ENCODE measurements at places on chromosomes 6 and 20.

DNA sequence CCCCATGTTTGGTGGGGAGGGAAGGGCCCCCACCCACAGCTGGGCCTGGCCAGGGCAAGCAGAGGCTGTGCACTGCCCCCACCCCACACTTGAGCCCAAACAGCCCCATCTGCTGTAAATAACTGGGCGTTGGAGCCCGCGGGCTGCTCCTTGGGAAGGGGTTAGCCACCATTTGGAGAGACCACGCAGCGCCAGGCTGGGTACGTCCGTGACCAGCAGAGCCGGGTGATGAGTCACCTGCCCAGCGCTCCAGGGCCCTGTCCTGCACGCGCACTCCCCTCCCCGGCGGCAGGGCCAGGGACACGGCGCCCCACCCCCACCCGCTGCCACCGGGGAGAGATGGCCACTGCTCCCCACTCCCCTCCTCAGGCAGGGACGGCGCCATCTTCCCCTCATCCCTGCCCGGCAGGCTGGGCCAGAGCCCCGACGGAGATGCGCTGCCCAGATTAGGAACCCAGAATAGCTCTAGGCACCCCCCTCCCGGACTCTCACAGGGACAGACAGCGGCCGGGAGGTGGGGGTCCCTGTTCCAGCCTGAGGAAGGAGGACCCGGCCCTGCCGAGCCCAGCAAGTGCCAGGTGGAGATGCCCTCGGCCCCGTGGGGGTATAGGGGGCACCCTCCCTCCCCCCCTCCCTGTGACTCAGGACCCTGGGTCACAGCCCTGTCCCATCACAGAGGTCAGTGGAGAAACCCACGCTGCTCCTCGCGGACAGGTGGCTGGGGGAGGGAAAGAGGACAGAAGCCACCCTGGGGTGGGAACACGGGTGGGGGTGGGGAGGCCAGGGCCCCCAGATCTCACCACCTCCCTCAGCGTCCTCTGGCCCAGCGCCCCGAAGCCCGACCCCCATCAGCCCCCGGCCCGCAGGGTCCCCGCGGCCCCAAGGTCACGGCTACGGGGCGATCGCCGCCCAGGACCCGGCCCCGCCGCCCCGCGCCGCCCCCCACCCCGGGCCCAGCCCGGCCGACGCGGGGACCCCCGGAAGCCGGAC, 642 bp downstream of the EEF1A2 start:
- peak; percentile 16 for DNase-seq

DNA sequence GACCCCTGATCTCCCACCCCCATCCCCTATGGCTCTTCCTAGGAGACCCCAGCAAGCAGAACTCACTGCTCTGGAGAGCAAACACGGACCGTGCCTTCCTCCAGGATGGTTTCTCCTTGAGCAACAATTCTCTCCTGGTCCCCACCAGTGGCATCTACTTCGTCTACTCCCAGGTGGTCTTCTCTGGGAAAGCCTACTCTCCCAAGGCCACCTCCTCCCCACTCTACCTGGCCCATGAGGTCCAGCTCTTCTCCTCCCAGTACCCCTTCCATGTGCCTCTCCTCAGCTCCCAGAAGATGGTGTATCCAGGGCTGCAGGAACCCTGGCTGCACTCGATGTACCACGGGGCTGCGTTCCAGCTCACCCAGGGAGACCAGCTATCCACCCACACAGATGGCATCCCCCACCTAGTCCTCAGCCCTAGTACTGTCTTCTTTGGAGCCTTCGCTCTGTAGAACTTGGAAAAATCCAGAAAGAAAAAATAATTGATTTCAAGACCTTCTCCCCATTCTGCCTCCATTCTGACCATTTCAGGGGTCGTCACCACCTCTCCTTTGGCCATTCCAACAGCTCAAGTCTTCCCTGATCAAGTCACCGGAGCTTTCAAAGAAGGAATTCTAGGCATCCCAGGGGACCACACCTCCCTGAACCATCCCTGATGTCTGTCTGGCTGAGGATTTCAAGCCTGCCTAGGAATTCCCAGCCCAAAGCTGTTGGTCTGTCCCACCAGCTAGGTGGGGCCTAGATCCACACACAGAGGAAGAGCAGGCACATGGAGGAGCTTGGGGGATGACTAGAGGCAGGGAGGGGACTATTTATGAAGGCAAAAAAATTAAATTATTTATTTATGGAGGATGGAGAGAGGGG, 1.4 kb downstream of the LTA start:
- no peak for DNase-seq

GRCh38 chr6:24932832-24933231, 2.9 kb downstream of the RIPOR2 start:
- no peak for DNase-seq

GRCh38 chr20:59013959-59014608, 5.1 kb upstream of the TUBB1 start:
- no peak for DNase-seq

DNA sequence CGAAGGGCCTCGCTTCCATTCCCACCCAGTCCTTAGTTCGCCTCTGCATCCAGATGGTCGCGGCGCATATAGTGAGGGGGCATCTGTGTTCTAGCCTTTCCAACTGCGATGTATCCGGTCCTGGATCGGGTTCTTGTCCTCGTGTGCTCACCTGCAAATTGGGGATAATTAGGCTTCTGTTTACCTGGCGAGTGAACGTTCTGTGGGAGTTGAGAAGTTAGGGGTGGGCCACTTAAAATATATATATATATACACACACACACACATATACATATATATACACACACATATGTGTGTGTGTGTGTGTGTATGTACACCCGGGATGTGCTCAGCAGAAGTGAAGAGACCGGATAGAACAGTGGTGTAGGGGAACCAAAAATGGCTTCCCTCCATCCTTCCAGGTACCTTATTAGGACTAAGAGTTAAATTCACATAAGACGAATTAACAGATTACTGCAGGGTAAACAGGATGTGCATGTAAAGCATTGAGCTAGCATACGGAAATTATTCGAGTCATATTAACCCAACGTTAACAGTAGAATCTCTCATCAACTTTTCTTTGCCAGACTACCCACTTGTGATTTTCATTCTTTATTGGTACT, 537 bp downstream of the CSTF1 start:
- no peak for DNase-seq

GRCh38 chr6:55319961-55320695, 7.1 kb upstream of the GFRAL start:
- DNase-seq, result no peak

DNA sequence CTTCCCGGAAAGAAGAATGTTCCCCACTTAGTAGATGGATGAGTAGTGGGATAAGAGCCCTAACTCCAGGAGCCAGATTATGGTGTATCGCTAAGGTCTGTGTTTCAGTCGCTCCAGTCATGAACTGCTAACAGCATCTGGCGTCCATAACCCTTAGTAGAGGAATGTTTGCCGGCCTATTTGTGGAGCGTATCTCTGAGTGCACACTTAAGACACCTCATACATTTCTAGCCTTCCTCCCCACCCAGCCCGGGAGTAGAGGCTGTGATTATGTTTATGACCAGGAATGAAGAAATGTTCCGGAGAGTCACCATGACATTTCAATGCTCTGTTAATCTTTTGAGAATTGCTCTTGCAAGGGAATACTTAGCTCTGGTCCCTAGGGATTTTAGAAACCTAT, 251.1 kb upstream of the SOX4 start:
- no peak for DNase-seq

DNA sequence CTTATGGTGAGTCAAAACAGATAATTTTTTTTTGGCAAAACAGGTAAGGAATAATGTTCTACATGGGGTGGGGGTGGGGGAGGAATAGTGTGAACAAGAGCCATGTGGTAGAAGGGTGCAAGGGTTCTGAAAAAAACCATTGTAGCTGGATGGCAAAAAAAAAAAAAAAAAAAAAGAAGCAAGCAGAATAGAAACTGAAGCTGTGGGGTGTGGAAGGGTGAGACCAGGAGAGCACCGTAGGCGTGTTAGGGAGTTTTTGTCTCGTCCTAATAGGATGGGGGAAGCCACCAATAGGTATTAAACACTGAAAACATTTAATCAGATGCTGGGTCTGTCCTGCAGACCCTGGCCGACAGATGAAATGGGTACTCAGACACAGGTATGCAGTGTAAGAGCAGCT, 110.1 kb downstream of the ADTRP start:
- DNase-seq, result no peak

DNA sequence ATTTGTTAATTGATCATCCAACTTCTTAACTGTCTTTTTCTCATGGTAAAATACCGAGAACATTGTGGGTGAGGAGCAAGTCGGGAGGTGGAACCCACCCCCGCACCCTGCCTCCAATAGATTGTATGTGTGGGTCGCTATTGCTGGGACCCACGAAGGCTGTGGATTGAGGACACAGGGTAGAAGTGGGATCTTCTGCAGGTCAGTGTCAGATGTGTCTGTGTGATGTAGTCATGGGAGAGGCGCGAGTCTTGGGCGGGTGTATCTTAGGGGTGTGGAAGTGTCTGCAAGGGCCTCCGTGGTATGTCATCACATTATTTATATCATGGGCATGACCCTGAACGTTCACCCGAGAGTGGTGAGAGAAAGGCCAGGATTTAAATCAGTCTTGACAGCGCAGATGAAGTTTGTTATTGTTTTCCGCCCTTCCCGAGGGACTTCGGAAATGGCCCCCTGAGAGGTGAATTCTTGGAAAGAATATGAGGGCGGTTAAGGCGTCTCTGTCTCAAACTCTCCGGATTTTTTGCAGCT, 472 bp upstream of the PAQR8 start:
- DNase-seq, result no peak

GRCh38 chr6:170270984-170271593, 19.8 kb downstream of the DLL1 start:
- DNase-seq, result no peak

- DNase-seq, result no peak
Observed at GRCh38 chr20:5182615-5183254, 55.9 kb downstream of the CDS2 start.

DNA sequence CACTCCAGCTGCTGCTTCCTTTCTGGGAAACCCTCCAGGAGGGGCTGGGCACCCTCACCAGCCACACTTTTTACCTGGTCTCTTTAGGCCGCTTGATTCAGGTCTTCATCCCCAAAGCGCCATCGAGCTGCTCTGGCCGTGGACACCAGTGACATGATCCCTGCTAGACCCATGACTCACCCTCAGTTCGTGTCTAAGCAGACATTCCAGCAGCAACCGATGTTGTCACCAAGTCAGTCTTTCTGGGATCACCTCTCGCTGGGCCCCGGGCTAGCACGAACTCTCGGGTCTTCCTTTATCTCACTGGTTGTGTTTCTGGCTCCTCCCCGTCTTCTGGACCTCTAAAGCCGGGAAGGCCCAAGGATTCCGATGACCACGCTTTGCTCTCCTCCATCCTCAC, 43.0 kb upstream of the GPR31 start:
- DNase-seq, result no peak

- no peak for DNase-seq
Observed at GRCh38 chr20:47205577-47206123, 150.8 kb downstream of the ZMYND8 start.

DNA sequence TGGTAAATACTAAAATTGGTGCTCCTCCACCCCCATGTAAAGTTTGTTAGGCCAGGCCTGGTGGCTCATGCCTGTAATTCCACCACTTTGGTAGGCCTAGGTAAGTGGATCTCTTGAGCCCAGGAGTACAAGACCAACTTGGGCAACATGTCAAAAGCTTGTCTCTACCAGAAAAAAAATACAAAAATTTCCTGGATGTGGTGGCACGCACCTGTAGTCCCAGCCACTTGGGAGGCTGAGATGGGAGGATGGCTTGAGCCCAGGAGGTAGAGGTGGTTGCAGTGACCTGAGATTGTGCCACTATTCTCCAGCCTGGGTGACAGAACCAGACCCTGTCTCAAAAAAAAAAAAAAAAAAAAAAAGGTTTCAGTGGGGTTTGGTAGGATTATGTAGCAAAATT, 41.7 kb downstream of the ITCH start:
- DNase-seq, result no peak

GRCh38 chr20:62042025-62042820, 23.5 kb downstream of the TAF4 start:
- no peak for DNase-seq

DNA sequence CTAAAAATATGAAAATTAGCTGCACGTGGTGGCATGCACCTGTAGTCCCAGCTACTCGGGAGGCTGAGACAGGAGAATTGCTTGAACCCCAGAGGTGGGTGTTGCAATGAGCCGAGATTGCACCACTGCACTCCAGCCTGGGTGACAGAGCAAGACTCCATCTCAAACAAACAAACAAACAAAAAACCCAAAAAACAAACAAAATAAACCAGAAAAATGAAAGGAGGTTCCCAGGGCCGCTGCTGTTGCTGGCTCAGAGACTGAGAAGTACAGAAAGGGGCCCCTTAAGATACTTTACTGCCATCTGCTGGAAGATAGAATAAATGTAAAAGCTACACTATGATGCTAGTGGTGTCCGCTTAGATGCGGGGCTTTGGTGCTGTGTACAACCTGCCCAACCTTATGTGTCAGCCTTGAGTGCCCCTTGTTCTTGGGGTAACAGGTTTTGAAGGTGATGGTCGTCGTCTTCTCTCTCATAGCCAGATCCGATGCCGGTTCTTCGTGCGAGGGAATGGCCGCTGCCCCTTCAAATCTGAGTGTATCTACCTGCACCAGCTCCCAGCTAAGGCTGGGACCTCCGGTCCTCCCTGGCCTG, 2.8 kb upstream of the FANCE start:
- DNase-seq, result no peak

- peak; percentile 96 for DNase-seq
Observed at GRCh38 chr6:31776989-31777666, at the start of gene VWA7. Gene VWA7 (minus strand): TSS chr6:31777328. CDS start chr6:31776779, 549 bp downstream.

DNA sequence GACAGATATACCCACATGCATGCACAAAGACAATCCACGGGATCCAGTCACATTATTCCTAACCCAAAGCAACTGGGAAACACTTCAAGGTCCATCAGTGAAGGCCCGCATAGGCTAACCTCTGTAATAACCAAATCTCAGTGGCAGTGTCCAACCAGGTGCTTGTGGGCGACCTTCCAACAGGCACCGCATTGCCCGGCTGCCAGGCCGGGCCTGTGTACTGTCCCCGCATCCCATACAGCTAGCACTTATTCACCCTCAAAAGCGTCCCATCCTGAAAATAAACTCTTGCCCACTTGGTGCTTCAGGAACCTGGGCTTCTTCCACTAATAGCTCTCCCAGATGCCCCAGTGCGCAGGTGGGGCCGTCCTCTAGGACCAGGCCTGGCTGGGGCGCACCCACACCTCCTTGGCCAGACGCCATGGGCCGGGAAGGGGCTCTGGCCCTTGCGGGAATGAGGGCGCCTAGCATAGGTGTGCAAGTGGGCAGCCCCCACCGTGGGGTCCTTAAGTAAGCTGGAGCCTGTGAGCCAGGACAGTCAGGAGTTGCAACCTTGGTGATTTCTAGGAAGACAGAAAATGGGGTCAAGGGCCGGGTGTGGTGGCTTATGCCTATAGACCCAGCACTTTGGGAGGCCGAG, 1.1 kb upstream of the ENTPD6 start:
- no peak for DNase-seq

GRCh38 chr6:156283091-156283490, 494.1 kb upstream of the ARID1B start:
- no peak for DNase-seq

All from kidney (tissue), 22 donors.